ENCODE measurements at places on chromosomes 7 and 10.
A peak's percentile ranks its signal among the peaks of the same experiment; 100 is the strongest.

GRCh38 chr10:119316729-119317097, 109.3 kb downstream of the GRK5 start:
- peak; percentile 40 for DNase-seq

DNA sequence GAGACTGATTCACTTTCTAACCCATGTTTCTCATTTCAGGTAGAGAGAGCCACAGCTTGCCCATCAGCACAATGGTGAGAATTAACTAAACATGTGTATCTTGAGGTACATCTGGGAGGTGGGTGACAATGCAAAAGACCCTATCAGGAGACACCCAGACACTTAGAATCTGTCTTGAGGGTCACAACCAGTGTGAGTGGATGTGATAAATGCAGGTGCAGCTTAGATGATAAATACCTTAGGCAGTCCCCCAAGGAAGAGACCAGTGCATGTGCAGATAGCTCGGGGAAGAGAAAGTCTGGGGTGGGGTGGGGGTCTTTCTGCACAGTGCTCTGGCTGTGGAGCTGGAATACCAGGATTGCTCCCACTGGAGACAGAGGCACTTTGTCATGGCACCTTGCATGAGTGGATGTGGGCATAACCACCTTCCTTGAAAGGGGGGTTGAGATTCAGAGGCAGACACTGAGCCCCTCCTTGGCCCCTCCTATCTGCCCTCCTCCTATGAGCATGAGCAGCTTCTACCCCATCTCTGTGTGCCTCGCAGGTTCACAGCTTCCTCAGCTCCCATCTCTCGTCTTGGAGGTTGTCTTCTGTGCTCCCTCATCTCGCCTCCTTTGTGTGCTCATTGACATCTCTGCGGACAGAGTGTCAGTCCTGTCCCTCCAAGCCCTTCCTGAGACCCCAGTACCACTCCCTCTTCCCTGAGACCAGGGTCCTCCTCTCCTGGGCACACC, 349.8 kb downstream of the TCERG1L start:
- DNase-seq, result no peak

DNA sequence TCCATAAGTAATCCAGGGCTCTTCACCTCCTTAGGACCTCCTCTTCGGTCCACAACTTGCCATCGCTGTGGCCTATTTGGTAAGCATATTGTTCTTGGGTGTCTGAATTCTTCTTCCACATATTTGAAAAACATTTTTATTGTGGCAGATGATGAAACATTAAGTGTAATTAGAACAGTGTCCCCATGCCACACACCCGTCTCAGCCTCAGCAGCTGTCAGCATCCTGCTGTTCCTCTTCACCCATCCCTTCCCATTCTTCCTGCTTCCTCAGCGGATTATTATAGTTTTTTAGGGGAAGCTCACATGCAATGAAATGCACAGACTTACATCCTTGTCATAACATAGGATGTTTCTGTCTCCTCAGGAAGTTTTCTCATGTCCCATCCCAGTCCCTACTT, 20.1 kb downstream of the TDRD1 start:
- DNase-seq, result no peak

- DNase-seq, result no peak
Observed at GRCh38 chr7:138684340-138684739, 16.8 kb downstream of the SVOPL start.

Data from eye (tissue), 1 donor.